ENCODE measurements at places on chromosomes 12 and 14.

DNA sequence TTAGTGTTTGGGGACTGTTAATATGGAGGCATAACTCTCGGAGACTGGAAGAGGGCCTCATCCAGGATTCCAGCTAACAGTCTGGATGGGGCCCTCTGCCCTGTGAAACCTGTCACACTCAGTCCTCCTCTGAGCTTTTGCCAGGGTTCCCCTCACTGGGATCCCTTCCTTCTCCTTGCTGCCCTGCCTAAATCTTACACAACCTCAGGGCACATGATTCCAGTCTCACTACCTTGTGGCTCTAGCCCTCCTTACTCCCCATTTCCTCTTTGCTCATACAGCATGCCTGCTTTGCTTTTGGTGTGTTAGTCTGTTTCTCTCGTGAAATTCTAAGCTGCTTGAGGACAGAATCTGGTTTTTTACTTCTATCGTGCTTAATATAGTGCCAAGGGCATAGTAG, 942 bp upstream of the GSG1 start:
- DNase-seq, result no peak

GRCh38 chr12:7712841-7713442, 1.7 kb downstream of the DPPA3 start:
- no peak for DNase-seq

- no peak for DNase-seq
Measured at GRCh38 chr14:33534104-33534503, 416.8 kb downstream of the EGLN3 start.

DNA sequence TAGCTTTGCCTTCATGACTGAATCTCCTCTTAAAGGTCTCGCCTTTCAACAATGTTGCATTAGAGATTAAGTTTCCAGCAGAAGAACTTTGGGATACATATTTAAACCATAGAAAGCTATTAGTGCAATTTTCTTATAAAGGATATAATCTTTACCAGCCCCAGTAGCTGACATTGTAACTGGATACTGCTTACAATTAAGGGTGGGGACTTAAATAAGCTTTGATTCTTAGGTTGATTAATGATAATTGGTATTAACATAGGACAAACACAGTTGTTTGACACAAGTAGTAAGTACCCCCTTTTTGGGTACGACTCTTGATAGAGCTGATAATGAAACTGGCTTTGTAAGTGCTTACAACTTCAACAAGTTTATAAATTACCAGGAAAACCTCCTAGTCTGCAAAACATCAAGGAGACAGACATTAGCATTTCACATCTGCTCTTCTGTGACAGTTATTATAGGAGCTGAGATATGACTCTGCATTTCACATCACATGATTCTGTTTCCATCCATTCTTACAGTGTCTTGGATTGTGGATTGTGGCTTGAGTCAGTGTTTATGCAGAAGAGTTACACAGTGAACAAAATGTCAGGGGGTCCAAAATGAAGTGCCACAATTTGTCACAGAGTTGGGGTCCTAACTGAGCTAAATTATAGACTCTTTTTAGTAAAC, 249.1 kb upstream of the E2F7 start:
- DNase-seq, result no peak

- peak; percentile 54 for DNase-seq
Measured at GRCh38 chr14:93112891-93113677, 2.6 kb downstream of the ITPK1 start.

DNA sequence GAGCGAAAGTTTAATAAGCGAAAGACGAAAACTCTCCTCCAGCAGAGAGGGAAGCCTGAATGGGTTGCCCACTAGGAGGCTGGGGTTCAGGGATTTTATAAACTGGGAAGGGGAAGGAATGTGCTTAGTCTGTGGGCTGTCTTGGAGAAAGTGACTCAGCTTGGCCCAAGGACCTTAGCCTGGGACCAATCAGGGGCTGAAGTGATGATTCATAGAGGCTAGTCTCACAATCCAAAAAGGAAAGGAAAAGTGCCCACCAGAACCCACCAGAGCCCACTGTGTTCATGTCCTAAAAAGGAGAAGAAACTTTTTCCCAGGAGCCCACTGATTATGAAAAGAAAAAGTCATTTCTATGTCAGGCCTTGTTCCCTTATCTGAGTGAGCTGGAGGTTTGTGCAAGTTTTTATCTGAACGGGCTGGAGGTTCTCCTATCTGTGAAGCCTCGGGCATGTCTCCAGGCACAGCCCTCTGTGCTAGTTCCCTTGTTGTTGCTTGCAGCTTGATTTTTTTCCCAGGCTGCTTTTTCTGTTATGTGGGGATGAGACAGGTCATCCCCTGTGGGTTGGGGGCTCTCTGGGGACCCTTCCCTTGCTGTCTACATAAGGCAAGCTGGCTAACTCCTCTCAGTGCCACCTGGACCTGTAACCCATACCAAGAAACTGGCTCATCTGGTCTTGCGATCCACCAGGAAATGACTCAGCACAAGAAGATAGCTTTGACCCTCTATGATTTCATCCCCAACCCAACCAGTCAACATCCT, 8.3 kb upstream of the GOLGA5 start:
- DNase-seq, result no peak

GRCh38 chr14:36313206-36313605, 7.2 kb downstream of the MBIP start:
- DNase-seq, result no peak

DNA sequence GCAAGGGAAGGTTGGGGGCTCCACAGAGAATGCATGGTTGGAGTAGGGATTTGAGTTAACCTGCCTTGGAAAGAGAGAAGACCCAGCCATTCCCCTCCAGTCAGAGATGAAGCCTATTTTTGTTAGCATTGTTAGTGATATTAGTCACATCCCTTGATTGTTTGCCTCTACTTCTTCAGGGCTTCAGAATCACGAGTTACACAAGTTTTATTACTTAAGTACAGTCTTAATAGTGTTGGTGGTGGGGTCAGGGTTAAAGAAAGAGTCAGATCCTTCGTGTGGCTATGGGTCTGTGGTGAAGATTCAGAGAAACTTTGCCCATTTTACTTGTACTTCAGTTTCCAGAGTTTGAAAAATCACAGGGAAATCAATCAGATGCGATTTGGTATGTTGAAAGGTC, 363.1 kb downstream of the LRIG3 start:
- no peak for DNase-seq

GRCh38 chr14:73762375-73762822, 48.2 kb upstream of the PNMA1 start:
- no peak for DNase-seq
